ENCODE measurements at places on chromosomes 4 and X.

DNA sequence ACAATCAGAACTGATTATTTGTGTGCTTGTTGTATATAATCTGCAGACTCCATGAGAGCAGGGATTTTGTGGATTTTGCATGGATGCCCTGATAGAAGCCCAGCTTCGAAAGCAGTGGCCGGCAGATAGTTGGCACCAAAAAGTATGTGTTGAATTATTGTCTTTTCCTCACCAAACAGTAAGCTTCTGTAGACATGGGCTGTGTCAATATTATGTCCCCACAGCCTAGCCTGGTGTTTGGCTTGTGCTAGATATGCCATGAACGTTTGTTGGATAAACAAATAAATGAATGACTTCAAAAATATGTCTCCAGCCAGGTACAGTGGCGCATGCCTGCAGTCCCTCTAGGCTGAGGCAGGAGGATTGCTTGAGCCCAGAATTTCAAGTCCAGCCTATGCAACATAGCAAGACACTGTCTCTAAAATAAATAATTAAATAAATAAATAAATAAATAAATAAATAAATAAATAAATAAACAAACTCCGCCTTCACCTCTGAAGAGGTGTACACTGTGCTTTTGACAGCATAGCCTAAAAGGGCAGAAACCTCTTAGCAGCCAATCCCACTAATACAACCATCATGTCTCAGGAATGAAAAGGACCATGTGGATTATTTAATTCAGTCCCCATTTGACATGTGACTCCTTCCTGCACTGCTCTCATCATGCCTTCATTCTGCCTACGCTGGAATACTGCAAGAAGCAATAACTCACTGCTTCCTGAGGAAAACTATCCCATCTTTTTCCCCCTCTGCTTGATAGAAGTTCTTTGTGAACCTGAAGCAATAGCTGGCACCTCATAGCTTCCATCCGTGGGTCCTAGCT lies 335.2 kb downstream of the FBXW7 start:
- DNase-seq = no peak

GRCh38 chr4:122614621-122615020 lies 6.2 kb downstream of the IL21 start:
- no peak for DNase-seq

DNA sequence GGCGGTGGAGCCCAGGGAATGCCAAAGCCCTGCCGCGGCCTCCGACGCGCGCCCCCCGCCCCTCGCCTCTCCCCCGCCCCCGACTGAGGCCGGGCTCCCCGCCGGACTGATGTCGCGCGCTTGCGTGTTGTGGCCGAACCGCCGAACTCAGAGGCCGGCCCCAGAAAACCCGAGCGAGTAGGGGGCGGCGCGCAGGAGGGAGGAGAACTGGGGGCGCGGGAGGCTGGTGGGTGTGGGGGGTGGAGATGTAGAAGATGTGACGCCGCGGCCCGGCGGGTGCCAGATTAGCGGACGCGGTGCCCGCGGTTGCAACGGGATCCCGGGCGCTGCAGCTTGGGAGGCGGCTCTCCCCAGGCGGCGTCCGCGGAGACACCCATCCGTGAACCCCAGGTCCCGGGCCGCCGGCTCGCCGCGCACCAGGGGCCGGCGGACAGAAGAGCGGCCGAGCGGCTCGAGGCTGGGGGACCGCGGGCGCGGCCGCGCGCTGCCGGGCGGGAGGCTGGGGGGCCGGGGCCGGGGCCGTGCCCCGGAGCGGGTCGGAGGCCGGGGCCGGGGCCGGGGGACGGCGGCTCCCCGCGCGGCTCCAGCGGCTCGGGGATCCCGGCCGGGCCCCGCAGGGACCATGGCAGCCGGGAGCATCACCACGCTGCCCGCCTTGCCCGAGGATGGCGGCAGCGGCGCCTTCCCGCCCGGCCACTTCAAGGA lies at the start of gene FGF2:
TSS of gene FGF2 (plus strand) at position 279 of the 705 bp plus-strand sequence. CDS start at position 623, 344 bp downstream.
- no peak for DNase-seq

DNA sequence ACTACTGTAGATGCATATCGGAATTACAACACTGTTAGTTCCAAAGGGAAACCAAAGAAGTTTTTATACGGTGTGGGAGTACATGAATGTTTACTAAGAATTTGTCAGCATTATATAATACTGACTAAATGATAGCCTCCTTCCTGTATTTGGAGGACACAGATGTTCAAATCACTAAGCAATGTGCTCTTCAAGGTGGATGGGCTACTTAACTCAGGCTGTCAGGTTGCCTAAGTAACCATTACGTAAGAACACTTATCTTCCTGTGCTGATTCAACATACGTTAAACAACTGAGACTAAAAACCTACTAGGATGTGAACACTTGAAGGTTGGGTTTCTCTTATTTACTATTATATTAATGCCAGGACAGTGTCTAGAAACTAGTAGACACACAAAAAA lies 81.9 kb upstream of the HPGD start:
- DNase-seq = peak; percentile 18

DNA sequence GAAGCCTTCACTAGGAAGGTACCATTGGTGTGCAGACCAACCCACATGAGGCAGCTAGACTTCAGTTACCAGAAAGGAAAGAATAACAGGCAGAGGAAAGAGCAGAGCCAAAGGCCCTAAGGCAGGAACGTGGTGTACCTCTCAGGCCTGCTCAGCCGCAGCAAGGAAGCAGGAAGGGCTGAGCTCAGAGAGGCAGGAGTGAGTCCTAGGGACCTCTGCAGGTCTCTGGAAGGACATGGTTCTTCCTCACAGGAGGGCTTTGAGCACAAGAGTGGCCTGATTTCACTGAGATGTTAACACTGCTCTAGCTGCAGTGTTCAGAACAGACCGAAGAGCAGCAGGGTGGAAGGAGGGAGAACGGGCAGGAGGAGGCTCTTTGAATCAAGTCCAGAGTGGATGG lies 124.6 kb downstream of the DCHS2 start:
- no peak for DNase-seq

DNA sequence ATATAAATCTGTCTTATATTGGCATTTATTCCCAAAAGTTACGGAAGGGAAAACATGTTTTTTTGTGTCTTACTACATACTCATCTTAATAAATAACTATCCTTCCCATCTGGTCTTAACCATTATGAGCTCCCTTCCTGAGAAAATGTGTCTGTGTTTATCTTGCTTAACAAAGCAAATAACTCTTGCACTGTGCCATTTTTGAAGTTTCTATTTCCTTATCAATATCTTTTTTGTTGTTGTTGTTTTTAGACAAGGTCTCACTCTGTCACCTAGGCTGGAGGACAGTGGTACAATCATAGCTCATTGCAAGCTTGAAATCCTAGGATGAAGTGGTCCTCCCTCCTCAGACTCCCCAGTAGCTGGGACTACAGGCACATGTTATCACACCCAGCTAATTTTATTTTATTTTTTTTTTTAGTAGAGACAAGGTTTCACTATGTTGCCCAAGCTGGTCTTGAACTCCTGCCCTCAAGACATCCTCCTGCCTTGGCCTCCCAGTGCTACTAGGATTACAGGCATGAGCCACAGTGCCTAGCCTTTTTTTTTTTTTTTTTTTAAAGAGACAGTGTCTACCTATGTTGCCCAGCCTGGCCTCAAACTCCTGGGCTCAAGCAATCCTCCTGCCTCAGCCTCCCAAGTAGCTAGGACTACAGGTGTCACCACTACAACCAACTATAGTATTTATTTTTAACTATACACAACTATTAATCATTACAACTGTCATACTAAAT lies 36.9 kb downstream of the CNOT6L start:
- no peak for DNase-seq

- no peak for DNase-seq
Observed at GRCh38 chr4:17933126-17933525, 88.4 kb downstream of the LCORL start.

DNA sequence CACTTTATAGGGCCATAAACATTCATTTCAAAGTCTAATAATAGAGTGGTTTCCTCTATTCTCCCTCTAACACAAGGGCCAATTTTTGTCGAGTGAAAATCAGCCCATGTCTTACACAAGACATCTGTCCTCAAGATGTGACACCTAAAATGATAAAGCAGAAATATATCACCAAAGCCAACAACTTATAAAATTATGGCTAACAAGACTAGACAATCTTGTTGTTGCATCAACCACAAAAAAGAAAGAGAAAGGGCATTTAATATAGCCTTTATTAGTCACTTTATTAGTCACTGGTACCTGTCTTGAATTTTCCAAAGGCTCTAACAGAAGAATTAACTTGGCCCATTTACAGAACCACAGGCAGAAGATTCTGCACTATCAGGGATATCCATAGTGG lies 161.6 kb downstream of the SMIM20 start:
- no peak for DNase-seq

DNA sequence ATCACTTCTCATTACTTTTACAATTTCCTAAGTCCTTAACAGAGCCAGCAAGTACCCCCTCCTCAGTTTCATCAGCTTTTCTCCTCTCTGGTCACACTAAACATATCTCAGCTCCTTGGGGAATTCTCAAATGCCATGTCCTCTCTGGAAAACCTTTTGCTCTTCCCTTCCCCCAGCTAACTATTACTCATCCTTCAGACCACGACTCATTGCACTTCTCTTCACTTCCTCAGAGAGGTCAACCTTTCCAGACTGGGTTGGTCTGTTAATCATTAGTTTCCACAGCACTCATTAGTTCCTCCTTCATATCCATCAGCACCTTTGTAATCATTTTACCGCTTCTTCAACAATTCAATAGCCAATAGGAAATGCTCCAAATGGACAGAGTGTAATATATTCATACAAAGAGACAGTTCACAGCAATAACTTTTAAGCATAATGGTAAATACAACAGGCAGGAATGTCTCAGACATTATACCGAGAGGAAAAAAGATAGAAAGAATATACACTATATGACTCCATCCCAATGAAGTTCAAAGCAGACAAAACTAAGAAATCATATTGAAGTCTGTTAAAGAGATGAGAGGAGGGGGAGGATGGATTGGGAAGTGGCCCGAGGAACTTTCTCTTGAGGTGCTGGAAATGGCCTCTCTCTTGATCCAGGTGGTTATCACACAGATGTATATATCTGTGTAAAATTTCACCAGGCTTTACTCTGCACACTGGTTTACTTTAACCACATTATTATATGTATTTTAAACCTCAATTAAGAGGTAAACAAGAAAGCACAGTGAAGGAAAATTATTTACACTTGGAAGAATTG lies 39.6 kb downstream of the DDX60L start:
- DNase-seq = no peak

DNA sequence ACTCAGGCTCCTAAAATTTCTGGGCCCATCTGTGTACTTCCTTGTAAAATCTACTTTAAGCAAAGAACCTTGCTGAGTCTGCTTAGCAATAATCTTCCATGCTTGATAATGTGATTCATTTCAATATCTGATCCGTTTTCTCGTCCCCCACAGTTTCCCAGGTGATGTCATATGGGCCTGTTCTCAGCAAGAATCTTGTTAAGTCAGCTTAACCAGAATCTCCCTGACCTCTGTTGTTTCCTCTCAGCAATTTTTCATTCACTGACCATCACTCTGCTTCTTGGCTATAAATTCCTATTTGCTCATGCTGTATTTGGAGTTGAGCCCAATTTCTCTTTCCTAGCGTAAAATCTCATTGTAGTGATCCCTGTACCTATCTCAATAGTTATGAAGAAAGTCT lies 13.9 kb downstream of the CSN2 start:
- no peak for DNase-seq

GRCh38 chr4:25993395-25994185 lies 79.6 kb downstream of the SMIM20 start:
- peak; percentile 14 for DNase-seq

DNA sequence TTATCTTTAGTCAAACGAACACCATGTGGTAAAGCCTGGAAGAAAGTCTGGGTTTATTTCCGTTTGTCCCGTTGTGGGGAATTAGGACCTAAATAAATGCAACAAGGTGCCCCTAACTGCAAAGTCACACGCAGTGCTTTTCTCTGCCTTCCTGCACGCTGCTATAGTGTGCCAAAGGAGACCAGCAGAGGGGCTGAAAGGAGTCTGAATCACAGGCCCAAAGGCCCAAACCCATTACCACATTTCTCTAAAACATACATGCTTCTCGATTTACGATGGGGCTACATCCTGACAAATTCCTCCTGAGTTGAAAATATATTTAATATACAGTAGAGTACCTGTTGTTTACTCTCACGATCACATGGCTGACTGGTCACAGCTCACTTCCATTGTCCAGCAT lies 4.5 kb downstream of the VEGFC start:
- DNase-seq = no peak

DNA sequence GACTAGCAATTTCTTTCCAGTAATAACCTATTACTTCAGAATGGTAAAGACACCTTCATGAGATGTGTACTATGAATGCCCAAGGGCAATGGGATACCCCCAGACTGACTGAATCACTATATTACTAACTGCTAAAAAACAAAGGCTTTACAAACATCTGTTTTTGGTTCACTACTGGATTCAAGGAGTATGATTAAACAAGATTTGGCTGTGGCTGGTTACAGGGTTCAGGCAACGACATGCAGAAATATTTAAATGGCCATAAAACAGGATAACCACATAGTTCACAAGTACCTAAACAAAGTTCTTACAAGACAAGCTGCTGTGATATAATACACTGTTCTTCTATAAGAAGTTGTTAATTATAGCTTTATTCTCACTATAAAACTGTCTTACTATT lies 128.2 kb downstream of the FRYL start:
- no peak for DNase-seq

GRCh38 chr4:123052007-123052406 lies 129.6 kb upstream of the NUDT6 start:
- no peak for DNase-seq
